ENCODE measurements at places on chromosomes 4 and X. TPM values are rescaled to one million over a fixed set of nuclear protein-coding genes. Genes with fewer than 3 reads are reported as not detected.

DNA sequence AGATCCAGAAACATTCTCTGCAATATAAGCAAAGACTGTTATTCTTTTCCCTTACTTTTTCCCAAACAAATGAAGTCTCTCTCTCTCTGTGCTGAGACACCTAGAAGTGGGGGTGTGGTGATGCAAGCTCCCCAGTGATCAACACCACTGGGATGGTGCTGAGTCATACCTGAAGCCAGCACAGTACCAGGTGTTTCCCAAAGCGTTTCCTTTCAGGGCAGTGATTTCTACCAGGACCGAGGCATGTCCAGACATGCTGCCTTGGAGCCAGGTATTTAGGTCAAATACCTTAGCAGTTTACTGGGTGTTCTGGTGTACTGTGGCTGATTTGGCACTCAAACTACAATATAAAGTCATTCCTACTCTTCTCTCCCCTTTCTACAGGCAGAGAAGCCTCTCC is 726.5 kb downstream of the FAM133A start:
- no peak for DNase-seq

DNA sequence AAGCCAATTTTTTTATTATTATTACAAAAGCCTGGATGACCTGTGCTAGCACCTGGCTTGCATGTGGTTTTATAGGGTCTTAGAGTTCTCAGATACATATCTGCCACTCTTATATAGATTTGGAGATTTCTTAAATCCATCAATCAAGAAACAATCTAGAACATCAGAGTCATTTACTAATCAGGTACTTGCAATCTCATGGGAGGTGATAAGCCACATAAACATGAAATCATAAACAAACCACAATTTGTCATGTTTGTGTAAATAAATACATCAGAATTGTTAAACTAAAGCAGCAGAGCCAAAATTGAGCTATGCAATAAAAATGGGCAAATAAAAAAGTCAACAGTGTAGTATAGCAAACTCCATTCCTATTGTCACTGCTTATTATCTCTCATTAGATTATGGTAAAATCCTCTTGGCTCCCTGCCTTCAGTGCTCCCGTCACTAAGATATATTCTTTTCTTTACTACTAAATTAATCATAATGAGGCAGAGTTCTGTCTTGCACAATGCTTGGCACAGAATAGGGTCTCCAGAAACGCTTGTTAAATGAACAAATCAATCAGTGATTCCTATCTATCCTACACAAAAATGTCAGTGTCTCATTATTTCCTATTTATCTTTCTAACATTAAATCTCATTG is 108.7 kb upstream of the TTC29 start:
- no peak for DNase-seq

GRCh38 chr4:71635139-71635748 is 148.6 kb downstream of the GC start:
- DNase-seq = no peak

DNA sequence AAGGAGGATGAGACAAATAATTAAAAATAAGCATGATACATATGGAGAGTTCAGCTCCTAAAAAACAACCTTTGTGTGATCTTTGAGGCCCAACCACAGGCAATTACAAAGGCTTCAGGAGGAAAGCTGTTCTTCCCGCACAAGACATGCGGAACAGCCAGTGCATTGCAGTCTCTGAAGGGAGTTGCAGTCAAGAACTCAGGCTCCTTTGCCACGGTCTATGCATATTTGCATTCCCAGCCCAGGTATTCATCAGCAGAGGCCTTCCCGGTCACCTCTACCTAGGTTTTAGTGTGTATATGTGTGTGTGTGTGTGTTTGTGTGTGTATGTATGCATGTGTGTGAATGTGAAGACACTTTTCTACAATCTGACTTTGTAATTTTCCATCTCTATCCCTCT is 600.6 kb upstream of the PCDH10 start:
- DNase-seq = no peak

GRCh38 chrX:145609951-145610511 is 207.6 kb upstream of the SLITRK2 start:
- DNase-seq = no peak

GRCh38 chr4:38704622-38705154 is 40.7 kb downstream of the KLF3 start:
- no peak for DNase-seq

- DNase-seq = peak; percentile 41
These were observed at the start of gene PAK3 for GRCh38 chrX:111095974-111096895. Gene PAK3, plus strand, starts transcription at chrX:111096191. Its CDS starts 26,913 bp downstream, at chrX:111123104.

Gene ADGRA3
- total RNA-seq = 54.9 TPM

Gene AFM
- not detected for total RNA-seq

DNA sequence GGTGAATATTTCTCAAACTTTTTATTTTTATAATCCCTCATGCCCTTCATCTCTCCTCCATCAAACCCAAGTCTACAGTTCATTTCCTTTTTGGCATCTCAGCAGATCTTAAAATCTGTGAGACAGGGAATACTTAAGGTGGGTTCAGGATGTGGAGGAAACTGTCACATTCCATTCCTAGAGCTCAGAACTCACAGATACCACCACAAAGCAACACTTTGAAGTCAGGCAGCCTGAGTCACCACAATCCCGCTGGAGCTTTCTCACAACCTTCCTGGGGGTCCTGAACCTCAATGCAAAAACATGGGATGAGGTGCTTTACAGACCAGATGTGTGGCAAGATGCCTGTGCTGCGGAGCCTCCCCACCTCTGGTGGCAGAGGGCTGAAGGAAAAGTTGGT is 63.2 kb downstream of the HHIP start:
- DNase-seq = no peak

Gene MAGED4
- 18.0 TPM for total RNA-seq

GRCh38 chr4:154164931-154165839 is 326.4 kb downstream of the DCHS2 start:
- no peak for DNase-seq

DNA sequence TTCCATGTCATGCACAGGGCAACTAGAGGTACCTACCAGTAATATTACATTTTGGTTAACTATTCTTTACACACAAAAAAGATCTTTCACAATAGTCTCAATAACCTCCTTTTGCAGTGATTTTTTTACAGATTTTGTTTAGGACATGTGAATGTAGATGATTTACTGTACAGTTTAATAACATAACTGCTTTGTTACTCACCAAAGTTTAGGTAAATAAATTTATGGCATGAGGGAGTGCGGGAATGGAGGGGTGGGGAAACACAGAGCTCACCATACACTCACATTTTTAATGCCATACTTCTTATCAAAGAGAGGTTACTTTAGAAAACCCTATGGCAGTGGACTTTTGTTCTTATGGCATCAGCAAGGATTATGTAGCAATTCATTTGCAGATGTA is 93.1 kb upstream of the TEX13A start:
- DNase-seq = no peak

- DNase-seq = no peak
These were observed 28.2 kb upstream of the CEP135 start for GRCh38 chr4:55920571-55920970.

DNA sequence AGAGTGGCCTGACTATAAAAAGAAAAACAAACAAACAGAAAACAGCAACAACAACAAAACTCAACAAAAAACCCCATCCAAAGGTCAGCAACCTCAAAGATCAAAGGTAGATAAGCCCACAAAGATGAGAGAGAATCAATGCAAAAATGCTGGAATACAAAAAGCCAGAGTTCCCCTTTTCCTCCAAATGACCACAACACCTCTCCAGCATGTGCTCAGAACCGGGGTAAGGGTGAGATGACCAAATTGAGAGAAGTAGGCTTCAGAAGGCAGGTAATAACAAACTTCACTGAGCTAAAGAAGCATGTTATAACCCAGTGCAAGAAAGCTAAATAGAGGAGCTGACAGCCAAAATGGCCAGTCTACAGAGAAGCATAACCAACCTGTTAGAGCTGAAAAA is 43.5 kb upstream of the ANTXR2 start:
- DNase-seq = no peak

DNA sequence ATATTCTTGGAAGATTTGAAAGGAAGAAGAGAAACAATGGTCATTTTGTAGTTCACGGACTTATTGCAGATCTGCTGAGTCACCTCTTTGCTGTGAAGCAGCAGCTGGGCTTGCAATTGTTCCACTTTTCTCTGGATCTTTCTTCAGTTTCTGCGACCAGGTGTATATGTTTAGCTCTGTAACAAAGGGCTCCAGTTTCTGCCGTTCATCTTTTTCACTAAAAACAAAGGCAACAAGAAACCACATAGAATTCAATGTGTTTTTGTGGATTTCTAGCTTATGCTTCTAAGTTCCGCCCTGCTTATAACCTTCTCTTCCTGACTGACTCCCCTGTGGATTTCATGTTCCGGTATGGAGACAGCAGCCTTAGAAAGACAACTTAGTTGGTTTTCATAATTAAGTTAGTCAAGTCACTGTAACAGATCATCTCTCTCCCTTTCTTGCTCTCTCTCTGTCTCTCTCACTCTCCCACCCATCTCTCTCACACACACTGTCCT is 121.6 kb upstream of the EPHA5 start:
- no peak for DNase-seq

- DNase-seq = no peak
These were observed 119.8 kb upstream of the TRIM2 start for GRCh38 chr4:153084224-153084979.

Gene POLN
- total RNA-seq = 4.2 TPM

Gene CCSER1
- total RNA-seq = 12.3 TPM

Gene ART3
- total RNA-seq = 8.0 TPM

DNA sequence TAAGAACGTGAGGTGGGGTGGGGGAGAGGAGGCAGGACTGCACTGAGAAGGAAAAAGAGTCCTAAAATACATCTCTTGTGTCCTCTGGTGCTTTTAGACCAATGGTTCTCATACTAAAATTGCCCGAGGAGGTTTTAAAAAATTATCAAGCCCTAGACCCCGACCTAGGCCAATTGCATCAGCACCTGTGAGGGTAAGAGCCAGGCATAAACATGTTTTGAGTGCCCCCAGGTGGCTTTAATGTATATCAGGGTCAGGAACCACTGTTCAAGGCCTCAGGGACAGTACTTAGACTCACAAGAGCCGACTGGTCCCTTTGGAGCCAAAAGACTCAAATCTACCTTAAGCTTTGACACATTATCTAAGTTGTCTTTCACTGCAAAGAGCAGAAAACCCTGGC is 37.5 kb upstream of the TMEM150C start:
- no peak for DNase-seq

- no peak for DNase-seq
These were observed 1.5 kb downstream of the EREG start for GRCh38 chr4:74366367-74366911.

DNA sequence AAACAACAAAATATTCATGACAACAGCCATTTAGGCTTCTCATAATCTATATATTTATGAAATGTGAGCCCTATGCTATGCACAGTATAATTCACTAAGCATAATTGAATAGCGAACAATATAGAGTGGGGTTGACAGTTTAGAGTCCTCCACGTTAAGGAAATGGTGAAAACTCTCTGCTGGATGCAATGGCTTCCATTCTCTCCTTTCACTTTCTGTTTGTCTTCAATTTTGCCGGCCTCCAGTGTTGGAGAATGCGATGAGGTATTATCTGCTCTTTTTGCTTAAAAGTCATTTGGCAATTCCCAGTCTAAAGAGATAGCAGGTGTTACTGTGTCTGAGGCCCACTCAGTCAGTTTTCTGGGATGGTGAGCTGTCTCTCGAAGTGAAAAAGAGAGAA is 52.1 kb downstream of the NPY5R start:
- DNase-seq = no peak

Data from skin of body (tissue), 3 donors.